Ureter (tissue), 1 donor: ENCODE measurements at places on chromosomes 3 and 15.

GRCh38 chr15:36691579-36692357 lies 112.3 kb downstream of the CDIN1 start:
- no peak for DNase-seq

- DNase-seq, result no peak
These were observed 36.8 kb downstream of the CHAC1 start for GRCh38 chr15:40990080-40990479.

DNA sequence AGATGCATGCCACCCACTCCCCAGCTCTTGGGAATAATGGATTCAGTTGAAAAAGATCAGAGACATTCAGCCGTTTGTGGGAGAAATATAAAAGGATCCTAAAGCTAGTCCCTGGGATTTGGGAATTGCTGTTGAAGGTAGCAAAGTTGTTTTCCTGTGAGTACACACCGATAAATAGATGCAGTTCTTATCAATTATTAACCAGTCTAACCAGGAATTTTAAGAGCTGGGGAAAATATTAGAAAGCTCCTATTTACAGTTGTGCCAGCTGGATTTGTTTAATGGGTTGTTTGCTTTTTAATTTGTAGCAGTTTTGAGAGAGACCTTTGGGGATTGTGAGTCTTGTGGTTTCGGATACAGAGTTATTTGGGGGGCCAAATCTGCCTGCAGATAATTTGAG lies 44.2 kb upstream of the SKOR1 start:
- no peak for DNase-seq

DNA sequence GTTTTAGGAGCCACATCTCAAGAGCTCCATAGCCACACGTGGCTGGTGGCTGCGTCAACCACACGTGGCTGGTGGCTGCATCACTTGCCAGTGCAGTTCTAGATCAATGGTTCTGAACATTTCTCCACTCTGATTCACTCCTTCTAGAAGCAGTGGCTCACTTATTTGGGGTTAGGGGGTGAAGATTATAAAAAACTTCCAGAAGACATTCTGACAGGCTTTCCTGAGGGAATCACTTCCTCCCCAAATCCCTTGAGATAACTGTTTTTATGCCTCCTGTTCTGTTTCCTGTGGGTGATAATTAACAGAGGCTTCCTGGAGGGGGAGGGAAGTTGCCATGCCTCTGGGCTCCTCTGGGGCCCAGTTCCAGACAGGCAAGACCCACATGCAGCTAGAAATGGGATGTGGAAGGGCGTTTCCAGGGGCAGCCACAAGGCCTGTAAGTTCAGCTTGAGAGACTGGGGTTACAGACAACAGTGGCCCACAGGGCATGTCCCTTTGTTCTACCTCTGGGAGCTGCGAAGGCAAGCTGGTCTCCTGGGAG lies 23.6 kb downstream of the HEG1 start:
- DNase-seq, result no peak

DNA sequence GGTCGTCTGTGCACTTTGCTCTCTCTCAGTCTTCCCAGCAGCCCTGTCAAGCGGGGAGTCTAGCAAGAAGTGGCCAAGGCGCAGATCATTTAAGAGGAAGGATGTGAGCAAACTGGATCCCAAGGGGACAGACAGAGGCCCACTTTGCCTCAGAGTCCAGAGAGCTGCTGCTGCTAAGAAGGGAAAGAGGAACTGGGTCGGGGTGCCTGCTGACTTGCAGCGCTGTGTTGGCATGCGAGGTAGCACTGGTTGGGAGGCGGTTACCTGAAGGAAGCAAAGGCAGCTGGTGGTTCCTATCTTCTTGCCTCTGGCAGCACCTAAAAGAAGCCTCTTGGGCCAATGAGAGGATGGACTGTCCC lies 28.1 kb downstream of the SMAD3 start:
- DNase-seq, result no peak

DNA sequence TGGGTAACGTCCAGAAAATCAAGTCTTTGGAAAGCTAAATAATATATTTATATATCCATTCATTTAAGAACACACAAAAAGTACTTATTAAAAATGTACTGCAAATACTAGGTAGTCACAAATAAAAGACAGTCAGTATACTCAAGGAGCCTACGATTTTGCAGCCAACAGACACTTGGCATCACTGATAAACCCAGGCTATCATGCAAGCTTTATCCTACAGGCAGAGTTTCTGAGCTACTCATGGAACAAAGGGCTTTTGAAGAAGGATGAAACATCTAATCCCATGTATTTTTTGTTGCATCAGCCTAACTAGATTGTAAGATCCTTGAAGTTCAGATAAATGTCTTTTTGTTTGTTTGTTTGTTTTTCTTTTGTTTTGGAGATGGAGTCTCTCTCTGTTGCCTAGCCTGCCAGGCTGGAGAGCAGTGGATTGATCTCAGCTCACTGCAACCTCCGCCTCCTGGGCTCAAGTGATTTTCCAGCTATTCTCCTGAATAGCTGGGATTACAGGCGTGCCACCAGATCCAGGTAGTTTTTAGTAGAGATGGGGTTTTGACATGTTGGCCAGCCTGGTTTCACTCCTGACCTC lies 319.4 kb upstream of the MDFIC2 start:
- DNase-seq, result no peak

DNA sequence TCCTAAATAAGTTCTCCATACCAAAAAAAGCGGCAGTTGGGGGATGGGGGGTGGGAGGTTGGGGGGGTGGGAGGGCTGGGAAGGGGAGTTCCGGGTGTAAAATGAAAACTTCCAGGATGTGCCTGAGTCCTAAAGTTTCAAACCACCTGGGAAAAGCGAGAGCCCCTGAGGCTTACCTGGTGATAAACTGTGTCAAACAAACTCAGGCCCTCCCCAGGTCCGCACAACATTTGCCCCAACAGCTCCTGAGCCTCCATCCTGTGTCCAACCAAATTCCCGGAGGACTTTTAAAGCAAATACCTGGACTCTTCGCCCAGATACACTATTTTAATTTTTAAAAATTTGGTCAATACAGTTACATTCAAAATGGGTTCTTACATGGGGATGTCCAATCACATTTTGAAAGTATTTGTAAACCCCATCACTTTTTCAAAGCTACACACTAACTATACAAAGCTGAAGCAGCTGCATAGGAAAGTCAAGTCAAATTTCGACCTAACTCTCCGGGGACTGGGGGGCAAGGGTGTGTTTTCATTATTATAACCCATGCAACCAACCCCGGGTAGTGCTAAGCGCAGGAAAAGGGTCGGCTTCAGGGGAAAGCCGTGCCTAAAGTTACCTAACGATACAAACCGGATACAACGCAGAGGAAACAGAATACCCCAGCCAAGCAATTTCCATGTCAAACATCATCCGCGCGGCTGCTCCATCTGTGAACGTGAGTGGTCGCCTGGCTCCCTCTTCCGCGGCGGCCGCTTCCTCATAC lies 685 bp upstream of the FOXB1 start:
- no peak for DNase-seq
